Parietal lobe (tissue), 2 donors: ENCODE measurements at places on chromosomes 3 and 15. TPM values are rescaled to one million over a fixed set of nuclear protein-coding genes. Genes with fewer than 3 reads are reported as not detected.

Gene GRM7
- total RNA-seq = 126 TPM

Gene VILL
- 17.5 TPM for total RNA-seq

Gene MINAR1
- total RNA-seq = 4.4 TPM

Gene NAALADL2
- 15.7 TPM for total RNA-seq

Gene SYNM
- 6.3 TPM for total RNA-seq

Gene CEMIP
- 1.6 TPM for total RNA-seq

Gene REC114
- total RNA-seq = not detected

Gene GP9
- not detected for total RNA-seq

Gene TRH
- 1.6 TPM for total RNA-seq

Gene RTF1
- 61.7 TPM for total RNA-seq

Gene COLQ
- 14.4 TPM for total RNA-seq

Gene CISH
- 0.63 TPM for total RNA-seq

Gene ROPN1B
- total RNA-seq = 0.94 TPM

Gene MORC1
- not detected for total RNA-seq

Gene LXN
- 9.7 TPM for total RNA-seq

Gene PLSCR2
- total RNA-seq = not detected

Gene SLC35G2
- total RNA-seq = 14.4 TPM

Gene STAC
- total RNA-seq = 14.7 TPM

Gene SKOR1
- total RNA-seq = 0.63 TPM

Gene CLEC3B
- total RNA-seq = 14.7 TPM

Gene IMPG2
- 2.8 TPM for total RNA-seq

Gene IL5RA
- 1.3 TPM for total RNA-seq

Gene CLRN1
- not detected for total RNA-seq

Gene CGNL1
- total RNA-seq = 5.3 TPM

Gene SLC24A5
- not detected for total RNA-seq

Gene GALNT15
- 5.0 TPM for total RNA-seq

Gene CRTAP
- 12.5 TPM for total RNA-seq

Gene TUSC7
- total RNA-seq = not detected

Gene PRSS50
- total RNA-seq = 0.31 TPM

Gene FOXB1
- total RNA-seq = not detected

Gene SERPINI2
- 2.2 TPM for total RNA-seq

Gene PGBD4
- total RNA-seq = 4.7 TPM

Gene SI
- not detected for total RNA-seq

Gene FMN1
- 4.7 TPM for total RNA-seq

Gene GPR27
- total RNA-seq = 27.9 TPM

Gene NMNAT3
- 13.5 TPM for total RNA-seq

Gene LRRC49
- total RNA-seq = 201 TPM

Gene CACNA2D2
- total RNA-seq = 4.1 TPM

Gene OIP5
- total RNA-seq = 3.4 TPM

Gene SPSB4
- 19.1 TPM for total RNA-seq

Gene MYZAP
- total RNA-seq = 0.63 TPM

Gene IGF2BP2
- total RNA-seq = 62.6 TPM

Gene PPM1L
- total RNA-seq = 106 TPM
